ENCODE measurements at places on chromosomes 4 and X.

DNA sequence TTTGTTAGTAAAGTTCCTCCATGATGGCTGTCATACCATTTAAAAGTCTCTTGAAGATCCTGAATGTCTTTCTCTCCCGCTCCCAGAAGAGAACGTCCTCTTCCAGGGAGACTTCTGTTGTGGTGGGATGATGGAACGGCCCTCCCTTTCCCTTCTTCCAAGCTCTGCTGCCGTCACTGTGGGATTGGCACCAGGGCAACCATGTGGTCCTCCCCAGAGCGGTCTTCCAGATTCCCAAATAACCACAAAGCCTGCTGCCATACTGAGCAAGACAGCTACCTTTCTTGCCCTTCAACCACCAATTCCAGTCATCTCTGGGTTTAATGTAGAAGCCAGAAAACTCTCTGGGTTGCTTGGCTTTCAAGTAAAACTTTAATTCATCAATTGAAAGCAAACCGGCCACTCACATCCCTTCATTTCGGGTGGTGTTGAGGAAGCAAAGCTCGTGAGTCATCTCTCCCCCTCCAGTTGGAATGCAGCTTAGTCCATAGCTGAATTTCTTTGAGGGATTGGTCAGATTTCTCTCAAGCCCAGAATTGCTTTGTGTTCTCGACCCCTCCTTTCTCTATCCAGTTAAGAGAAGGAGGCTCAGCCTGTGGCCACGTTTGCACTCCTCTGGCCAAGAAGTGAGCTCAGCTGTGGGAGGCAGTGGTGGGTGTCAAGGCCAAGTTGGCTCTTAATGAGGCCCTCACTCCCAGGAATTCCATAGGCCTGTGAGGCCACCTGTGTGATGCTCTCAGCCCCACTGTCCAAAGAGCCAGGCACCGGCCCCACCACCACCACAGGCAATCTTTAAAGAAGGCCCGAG lies 36.9 kb downstream of the FHDC1 start:
- H3K36me3 ChIP-seq: no peaks in the 10 kb centered on the region
- peak; percentile 45 for DNase-seq
- no peaks in the 10 kb centered on the region for H3K27me3 ChIP-seq
- H3K4me1 ChIP-seq: peaks cover 3% of the 10 kb centered on the region
- no peak overlapping the region for H3K4me3 ChIP-seq

GRCh38 chr4:22253431-22253830 lies 262.4 kb downstream of the ADGRA3 start:
- H3K4me3 ChIP-seq: no peak overlapping the region
- H3K27me3 ChIP-seq: no peaks in the 10 kb centered on the region
- no peak overlapping the region for H3K27ac ChIP-seq
- no peaks in the 10 kb centered on the region for H3K4me1 ChIP-seq
- no peak for DNase-seq

DNA sequence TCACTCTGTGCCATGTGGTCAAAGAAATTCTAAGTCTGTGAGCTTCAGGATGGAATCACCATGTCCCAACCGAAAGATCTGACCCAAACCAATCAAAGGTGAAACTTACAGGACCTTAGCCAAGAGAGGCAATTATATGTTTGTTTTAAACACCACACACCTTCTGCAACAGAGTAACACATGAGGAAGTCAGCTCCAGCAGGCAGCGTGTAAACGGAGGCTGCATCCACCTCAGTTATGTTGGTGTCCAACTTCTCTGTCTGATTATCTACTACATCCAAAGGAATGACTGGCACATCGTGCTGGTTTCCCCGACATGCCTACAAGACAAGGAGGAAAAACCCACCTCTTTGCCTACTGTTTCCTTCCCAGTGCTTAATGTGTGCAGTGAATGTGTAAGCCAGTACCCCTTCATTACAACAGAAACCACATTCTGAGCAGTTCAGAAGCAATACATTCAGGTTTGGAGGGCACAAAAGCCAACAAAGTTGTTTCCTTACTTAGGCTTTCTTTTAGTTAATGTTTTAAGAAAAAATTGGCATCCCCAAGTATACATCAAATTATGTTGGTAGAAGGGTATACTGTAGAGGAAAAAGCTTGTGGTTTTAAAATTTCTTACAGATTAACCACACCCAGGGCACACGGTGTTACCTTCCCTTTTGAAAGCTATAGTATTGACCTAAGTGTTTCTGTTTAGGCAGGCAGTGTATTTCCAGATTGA lies 12.4 kb downstream of the CASP6 start:
- H3K4me3 ChIP-seq: no peak overlapping the region
- H3K27me3 ChIP-seq: no peaks in the 10 kb centered on the region
- peaks cover 66% of the 10 kb centered on the region for H3K36me3 ChIP-seq
- H3K4me1 ChIP-seq: no peaks in the 10 kb centered on the region

GRCh38 chr4:88130544-88131305 lies 27.7 kb downstream of the ABCG2 start:
- no peak for DNase-seq
- H3K27ac ChIP-seq: no peak overlapping the region
- no peak overlapping the region for H3K4me3 ChIP-seq
- H3K27me3 ChIP-seq: no peaks in the 10 kb centered on the region
- no peaks in the 10 kb centered on the region for H3K36me3 ChIP-seq

DNA sequence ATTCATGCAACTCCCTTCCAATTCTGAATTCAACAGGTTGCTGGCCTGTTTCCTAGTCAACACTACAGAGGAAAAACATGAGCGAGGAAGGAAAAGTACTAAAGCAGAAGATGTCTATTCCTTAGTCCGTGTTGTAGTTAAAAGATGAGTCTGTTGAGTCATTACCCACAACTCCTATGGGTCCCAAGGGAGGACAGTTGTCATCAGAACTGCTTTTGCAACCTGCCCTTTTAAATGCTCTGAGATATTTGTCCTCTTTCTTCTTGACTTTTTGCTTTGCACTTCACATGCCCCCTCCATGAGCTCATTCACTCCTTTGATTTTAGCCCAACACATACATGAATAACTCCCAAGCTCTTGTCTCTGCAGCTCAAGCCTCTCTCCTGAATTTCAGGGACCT lies 119.2 kb downstream of the CORIN start:
- H3K27me3 ChIP-seq: no peaks in the 10 kb centered on the region
- H3K36me3 ChIP-seq: no peaks in the 10 kb centered on the region
- no peak overlapping the region for H3K4me3 ChIP-seq
- no peaks in the 10 kb centered on the region for H3K4me1 ChIP-seq
- no peak for DNase-seq

DNA sequence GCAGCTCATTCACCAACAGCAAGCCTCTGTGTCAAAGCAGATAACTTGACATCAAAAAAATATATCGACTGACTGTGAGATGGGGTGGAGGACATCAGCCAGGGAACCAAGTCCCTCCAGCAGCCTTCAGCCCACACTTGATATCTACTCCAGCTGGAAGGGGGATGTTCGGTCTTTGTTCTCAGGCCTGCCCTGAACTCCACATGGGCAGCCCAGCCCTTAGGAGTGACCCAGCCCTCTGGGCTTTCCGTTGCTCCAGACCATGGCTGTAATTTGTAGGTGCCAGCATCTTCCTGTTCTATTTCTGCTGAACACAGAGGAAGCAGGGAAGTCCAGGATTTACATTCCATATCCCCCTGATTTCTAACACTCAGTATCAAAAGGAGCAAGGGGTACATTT lies 17.4 kb downstream of the RASL11B start:
- no peaks in the 10 kb centered on the region for H3K4me1 ChIP-seq
- no peak overlapping the region for H3K27ac ChIP-seq
- no peaks in the 10 kb centered on the region for H3K36me3 ChIP-seq

- peak; percentile 24 for DNase-seq
- no peaks in the 10 kb centered on the region for H3K36me3 ChIP-seq
- H3K4me1 ChIP-seq: no peaks in the 10 kb centered on the region
- H3K4me3 ChIP-seq: no peak overlapping the region
- no peaks in the 10 kb centered on the region for H3K27me3 ChIP-seq
- peak overlapping the region; percentile 52 for H3K27ac ChIP-seq
These were observed 280.9 kb upstream of the RPS6KA3 start for GRCh38 chrX:20547611-20548051.

- DNase-seq: no peak
- no peaks in the 10 kb centered on the region for H3K27me3 ChIP-seq
- no peak overlapping the region for H3K4me3 ChIP-seq
- H3K27ac ChIP-seq: no peak overlapping the region
These were observed 1071.2 kb upstream of the ADGRL3 start for GRCh38 chr4:60128888-60129287.

DNA sequence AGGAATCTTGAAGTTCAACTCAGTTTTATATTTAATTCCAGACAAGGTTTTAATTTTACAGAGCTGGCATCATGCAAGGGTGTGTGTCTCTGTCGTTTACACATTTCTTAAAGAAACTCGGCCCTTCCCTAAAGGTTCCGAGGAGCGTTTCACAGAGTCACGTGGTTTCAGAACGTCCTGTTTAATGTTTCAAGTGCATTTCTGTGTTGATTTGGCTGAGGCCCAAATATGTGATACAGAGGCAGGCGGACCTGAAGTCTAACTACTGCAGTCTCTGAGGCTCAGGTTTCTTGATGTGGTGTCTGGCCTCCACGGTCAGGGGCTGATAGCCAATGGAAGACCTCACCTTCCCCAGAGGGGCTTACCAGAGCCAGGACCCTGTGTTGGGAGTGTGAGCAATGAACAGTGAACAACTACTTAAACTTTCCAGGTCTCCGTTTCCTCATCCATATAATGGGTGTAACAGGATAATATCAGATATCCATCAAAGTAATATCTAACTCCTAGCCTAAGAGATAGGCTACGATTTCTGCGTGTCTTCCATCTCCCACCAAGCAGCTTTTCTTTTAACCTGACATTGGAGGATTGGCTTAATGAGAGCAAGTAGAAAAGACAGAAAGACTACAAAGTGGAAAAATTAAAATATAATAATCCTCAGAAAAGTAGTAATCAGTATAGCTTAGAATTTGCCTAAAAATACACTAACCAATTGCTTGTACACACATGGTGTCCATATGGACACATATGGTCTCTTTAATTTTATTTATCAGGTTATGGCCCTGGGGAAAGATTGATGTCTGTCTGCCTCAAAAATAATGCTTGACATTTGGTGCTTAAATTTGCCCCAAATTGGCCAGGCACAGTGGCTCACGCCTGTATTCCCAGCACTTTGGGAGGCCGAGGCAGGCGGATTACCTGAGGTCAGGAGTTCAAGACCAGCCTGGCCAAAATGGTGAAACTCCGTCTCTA lies 50.0 kb upstream of the TRIM2 start:
- peaks cover 21% of the 10 kb centered on the region for H3K4me1 ChIP-seq
- no peaks in the 10 kb centered on the region for H3K36me3 ChIP-seq
- DNase-seq: no peak
- peak overlapping the region; percentile 17 for H3K27ac ChIP-seq
- no peaks in the 10 kb centered on the region for H3K27me3 ChIP-seq

DNA sequence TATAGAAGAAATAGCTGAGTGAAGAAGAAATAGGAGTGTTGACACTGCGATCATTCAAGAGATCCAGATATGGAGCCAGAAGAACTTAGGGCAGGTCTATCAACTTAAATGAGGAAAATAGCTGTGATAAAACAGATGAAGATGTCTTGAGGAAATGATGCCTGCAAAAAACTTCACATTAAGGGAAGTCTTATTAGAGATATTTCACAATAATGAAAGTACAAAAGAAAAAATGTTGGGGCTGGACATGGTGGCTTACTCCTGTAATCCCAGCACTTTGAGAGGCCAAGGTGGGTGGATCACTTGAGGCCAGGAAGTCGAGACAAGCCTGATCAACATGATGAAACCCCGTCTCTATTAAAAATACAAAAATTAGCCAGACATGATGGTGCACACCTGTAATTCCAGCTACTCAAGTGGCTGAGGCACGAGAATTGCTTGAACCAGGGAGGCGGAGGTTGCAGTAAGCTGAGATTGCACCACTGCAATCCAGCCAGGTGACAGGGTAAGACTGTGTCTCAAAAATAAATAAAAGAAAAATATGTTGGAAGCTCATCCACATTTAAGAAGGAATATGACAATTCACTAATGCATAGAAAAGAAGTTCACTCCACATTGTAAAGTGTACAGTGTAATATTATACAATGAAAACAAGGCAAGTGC lies 56.3 kb downstream of the PKD2 start:
- H3K4me1 ChIP-seq: no peaks in the 10 kb centered on the region
- H3K4me3 ChIP-seq: no peak overlapping the region
- peaks cover 73% of the 10 kb centered on the region for H3K36me3 ChIP-seq
- no peaks in the 10 kb centered on the region for H3K27me3 ChIP-seq

- H3K27me3 ChIP-seq: no peaks in the 10 kb centered on the region
- H3K36me3 ChIP-seq: no peaks in the 10 kb centered on the region
- H3K4me3 ChIP-seq: no peak overlapping the region
- no peaks in the 10 kb centered on the region for H3K4me1 ChIP-seq
- H3K27ac ChIP-seq: no peak overlapping the region
These were observed 45.0 kb upstream of the TNIP3 start for GRCh38 chr4:121209171-121209570.

GRCh38 chr4:166972071-166972470 lies 262.2 kb downstream of the SPOCK3 start:
- H3K27ac ChIP-seq: no peak overlapping the region
- no peaks in the 10 kb centered on the region for H3K36me3 ChIP-seq
- no peak for DNase-seq
- no peaks in the 10 kb centered on the region for H3K27me3 ChIP-seq
- no peaks in the 10 kb centered on the region for H3K4me1 ChIP-seq

Data from tibial artery (tissue), 4 donors.